ENCODE measurements at places on chromosomes 3 and 15.

- no peak for DNase-seq
Observed at GRCh38 chr3:146133441-146133840, 27.5 kb downstream of the PLOD2 start.

GRCh38 chr3:125300416-125300815 lies 74.7 kb downstream of the ZNF148 start:
- peak; percentile 86 for DNase-seq

- no peak for DNase-seq
Observed at GRCh38 chr3:115381573-115381912, 234.5 kb upstream of the ZBTB20 start.

DNA sequence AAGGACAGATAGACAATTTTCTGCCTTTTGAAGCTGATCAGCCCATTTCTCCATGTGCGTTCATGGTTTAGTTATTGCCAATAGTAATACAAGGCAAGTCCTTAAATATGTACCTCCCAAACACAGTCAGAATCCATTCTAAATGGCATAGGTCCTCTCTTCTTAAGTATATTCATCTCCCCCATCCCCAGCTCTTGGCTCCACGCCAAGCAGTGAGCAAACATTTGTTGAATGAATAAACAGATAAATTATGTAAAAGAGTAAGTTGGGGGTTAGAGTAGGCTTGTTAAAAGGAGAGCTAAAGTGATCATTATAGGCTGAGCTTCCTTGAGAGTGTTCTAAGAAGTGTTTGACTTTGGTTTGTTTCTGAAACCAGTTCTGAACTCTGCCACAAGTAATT lies 241.3 kb downstream of the ITPR1 start:
- DNase-seq = no peak

DNA sequence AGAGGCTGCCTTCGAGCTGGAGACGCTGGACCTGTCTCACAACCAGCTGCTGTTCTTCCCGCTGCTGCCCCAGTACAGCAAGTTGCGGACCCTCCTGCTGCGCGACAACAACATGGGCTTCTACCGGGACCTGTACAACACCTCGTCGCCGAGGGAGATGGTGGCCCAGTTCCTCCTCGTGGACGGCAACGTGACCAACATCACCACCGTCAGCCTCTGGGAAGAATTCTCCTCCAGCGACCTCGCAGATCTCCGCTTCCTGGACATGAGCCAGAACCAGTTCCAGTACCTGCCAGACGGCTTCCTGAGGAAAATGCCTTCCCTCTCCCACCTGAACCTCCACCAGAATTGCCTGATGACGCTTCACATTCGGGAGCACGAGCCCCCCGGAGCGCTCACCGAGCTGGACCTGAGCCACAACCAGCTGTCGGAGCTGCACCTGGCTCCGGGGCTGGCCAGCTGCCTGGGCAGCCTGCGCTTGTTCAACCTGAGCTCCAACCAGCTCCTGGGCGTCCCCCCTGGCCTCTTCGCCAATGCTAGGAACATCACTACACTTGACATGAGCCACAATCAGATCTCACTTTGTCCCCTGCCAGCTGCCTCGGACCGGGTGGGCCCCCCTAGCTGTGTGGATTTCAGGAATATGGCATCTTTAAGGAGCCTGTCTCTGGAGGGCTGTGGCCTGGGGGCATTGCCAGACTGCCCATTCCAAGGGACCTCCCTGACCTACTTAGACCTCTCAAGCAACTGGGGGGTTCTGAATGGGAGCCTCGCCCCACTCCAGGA lies 21.1 kb downstream of the NRROS start:
- DNase-seq = no peak

DNA sequence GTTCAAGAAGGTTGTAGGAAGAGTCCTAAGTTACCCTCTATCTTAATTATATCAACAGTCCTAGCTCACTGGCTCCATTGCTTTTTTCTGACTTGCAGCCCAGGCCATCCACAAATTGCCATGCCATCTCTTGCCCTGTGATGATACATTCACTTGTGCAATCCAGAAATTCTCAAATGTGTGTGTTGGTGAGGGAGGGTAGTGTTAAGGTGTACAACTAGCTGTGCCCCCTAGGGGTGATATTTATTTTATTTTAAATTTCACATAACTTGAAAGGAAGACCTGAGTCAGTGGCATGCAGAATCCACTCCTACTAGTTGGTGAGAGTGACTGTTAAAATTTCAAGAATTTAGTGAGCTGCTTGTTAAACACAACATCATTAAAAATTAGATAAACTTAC lies 156.1 kb upstream of the ANKRD28 start:
- no peak for DNase-seq

- no peak for DNase-seq
Observed at GRCh38 chr15:35136321-35137189, 51.5 kb upstream of the NANOGP8 start.

GRCh38 chr15:29086001-29086400 lies 183.6 kb downstream of the NSMCE3 start:
- no peak for DNase-seq

- DNase-seq = no peak
Observed at GRCh38 chr3:183149915-183150750, 12.4 kb downstream of the LAMP3 start.

DNA sequence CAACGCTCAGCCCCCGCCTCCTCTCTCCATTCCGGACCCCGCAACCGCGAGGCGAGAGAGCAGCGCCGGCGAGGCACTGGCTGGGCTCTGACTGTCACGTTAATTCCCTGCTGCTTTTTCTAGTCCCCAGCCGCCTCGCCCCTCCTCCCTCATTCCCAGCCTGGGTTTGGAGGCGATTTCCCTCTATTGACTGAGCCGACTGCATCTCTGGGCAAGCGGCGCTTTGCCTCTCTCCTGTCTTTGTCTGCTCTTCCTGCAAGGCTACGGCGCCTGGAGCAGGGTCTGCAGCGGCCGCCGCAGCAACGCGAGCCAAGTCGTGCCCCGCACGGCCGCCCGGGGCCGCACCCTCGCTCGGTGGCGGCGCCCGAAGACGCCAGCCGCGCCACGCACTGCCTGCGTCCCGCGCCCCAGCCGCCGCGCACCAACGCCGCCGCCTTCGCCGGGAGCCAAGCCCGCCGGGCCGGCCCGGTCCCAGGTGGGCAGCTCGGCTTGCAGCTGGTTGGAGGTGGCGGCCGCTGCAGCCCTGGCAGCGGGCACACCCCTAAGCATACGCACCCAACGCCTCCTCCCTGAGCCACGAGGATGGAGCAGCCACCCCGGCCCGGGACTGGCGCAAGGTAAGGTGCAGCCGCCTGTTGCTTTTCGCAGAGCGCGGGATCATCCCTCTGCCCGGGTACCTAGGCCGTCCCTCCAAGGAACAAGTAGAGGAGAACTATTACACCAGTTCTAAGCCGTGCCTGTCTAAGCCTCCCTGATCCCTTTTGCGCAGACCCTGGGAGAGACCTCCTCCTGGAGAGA lies at the start of gene LRRC3B:
TSS of gene LRRC3B (plus strand) at position 152 of the 798 bp plus-strand sequence. CDS start 86,901 bp downstream, outside the sequence.
- DNase-seq = no peak

GRCh38 chr3:107382631-107383030 lies 5.4 kb downstream of the CCDC54 start:
- DNase-seq = no peak

- no peak for DNase-seq
Observed at GRCh38 chr3:46926039-46926438, 48.5 kb downstream of the PTH1R start.

DNA sequence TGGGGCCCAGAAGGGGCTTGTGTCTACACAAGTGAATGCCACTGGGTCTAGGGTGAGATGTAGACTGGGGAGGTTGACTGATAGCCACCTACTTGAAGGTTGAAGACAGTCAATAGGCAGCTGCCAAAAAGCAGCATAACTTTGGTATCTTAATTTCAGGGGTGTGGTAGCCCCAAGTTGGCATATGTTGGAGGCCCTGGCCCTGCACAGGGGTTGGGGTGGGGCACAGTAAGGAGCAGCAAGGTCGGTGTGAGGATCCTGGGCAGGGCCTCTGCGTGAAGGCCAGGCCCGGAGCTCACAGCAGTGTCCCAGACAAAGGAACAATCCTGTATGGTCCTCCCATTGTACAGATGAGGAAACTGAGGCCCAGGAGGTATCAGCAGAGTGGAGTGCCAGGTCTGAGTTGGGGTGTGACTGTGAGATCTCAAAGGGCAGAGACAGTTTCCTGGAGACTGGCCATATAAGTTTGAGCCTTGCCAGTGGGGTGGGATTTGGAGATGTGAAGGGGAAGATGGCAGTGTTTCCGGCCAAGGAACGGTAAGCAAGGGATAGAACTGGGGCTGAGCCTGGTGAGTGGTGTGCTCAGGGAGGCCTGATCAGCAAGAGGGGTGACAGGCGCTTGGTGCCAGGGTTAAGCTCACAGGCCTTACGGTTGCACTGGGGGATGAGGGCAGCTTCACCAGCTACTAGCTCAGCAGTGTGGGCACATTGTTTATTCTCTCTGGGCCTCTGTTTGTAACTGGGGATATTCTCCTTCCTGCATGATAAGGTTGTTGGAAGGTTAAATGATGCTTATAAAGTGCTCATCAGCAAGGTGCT lies 1.7 kb downstream of the KLHL40 start:
- no peak for DNase-seq

GRCh38 chr15:37221671-37222145 lies 121.4 kb upstream of the MEIS2 start:
- no peak for DNase-seq

DNA sequence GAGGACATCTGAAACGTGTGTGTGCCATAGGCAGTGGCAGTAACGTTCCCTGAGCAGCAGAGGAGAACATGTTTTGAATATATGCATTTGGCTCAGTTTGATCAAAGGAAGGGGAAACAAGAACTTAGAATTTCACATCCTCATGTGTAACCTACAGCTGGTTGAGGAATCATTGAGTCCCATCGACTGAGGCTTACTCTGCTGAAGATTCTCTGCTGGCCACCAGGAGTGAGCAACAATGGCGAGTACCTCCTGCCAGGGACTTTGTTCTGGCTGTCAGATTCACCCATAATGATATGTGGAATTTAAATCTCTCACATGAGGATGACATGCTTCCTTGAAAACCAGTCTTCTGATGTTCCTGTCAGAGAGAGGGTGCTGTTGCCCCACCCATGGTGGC lies 21.3 kb downstream of the GORASP1 start:
- DNase-seq = no peak

GRCh38 chr3:126630020-126630419 lies 24.9 kb downstream of the TXNRD3 start:
- DNase-seq = no peak

DNA sequence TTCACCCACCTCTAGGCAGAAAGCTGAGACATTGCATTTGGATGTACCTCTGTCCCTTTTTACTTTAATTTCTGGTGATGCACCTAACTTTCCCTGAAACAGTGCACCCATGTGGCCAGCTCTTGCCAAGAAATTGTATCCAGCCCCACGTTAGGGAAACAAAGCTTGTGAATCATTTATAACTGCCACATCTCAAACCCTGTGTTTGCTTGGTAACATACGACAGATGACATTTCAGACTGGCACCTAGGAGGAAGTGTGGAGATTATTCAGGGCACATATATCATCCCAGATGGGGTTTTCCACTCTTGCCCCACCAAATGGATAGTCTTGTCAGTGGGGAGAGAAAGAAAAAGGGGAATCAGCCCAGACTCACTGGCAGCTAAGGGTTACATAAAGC lies 2.1 kb downstream of the CYB561D2 start:
- DNase-seq = no peak

DNA sequence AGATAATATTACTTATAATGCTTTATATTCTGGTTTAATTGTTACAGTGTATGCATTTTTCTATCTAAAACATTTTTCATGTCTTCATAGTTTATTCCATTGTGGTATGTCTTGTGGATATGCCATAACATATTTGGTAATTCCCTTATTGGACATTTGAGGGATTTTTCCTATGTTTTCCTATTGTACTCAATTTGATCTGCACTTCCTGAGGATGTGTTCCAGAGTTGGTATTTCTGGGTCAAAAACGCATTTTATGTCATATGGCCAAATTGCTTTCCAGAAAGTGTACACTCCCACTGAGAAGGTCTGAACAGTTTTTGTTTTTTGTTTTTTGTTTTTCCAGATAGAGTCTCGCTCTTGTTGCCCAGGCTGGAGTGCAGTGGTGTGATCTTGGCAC lies 6.8 kb downstream of the ARL8B start:
- no peak for DNase-seq

DNA sequence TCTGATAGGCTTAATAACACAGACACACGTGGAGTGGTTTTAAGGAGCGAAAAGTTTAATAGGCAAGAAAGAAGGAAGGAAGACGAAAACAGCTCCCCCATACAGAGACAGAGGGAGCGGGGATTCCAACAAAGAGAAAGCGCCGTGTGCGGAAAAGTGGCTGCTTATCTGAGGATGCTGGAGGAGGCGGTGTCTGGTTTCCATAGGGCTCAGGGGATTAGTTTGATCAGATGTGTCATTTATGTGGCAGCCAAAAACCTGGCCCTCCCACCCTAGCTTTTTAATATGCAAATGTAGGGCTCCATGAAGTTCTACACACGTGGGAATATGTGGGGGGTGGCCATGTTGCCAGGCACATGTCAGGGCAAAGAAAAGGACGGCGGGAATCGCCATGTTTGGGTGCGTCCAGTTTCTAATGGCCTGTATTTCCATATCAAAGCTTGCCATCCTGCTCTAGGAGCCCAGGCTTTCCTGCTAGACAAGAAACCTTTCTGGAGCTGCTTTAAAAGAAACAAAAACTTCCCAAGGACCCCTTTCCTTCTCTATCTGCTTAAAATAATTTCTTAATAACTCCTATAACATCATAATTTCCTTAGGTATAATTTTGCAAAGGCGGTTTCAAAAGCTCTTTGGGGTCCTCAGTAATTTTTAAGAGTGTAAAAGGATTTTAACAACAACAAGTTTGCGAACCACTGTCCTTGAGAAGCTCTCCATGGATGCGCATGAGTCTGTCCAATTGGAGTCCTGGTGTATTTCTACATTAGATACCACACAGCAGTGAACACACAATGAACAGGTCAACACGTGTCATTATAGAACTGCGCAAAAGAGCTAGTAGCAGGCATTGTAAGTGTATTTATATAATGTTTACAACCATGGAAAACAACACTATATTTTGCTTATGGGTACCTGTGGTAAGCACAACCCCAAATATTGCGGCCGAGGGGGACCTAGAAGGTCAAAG lies 622 bp upstream of the ZNF589 start:
- DNase-seq = no peak

DNA sequence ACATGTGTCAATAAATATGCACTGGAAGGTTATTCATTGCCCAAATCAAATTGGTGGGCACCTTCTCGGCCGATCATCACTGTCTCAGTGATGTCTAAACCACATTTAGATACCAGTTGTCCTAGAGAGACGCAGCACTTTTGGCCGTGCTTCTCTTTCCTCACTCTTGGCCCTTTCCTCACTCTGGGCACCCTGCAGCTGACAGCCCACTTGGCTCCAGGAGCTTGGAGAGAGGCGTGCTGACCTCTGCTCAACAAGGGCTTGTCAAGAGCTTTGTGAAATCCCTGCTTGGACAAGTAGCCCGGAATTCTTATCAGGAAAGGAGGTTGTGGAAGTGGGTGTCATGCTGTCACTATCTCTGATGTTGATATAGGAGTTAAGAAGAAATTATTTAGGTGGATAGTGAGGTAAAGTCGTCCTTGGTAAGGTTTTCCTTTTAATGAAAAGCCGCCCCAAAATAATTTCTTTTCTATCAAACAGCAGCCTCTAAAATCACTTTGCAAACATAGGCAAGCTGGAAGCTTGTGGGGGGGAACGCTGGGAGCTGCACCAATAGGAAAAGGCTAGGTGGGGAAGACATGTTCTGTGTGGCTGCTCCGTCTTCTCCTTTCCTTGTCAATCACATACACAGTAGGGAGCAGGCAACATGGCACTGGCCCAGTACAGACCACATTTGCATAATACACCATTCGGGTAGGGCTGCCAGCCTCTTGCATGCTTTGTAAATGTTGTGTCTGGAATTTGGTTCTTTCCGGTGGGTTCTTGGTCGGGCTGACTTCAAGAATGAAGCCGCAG lies 126.8 kb upstream of the UBE3A start:
- no peak for DNase-seq
